B cell (primary cell): ENCODE measurements at places on chromosomes 12 and 14. TPM values are rescaled to one million over a fixed set of nuclear protein-coding genes. Genes with fewer than 3 reads are reported as not detected.

KCNC2 gene
- not detected in 2 replicates for polyA plus RNA-seq

STAC3 gene
- 4.5 and 4.9 TPM in 2 replicates for polyA plus RNA-seq

FCF1 gene
- polyA plus RNA-seq = 21.1 and 29.5 TPM in 2 replicates

OAS3 gene
- polyA plus RNA-seq = 8.5 and 16.5 TPM in 2 replicates

TSPAN11 gene
- not detected in 2 replicates for polyA plus RNA-seq

EML1 gene
- not detected in 2 replicates for polyA plus RNA-seq

SRRM4 gene
- polyA plus RNA-seq = not detected in 2 replicates

NRXN3 gene
- polyA plus RNA-seq = not detected in 2 replicates

TMCC3 gene
- 4.5 TPM in 2 replicates for polyA plus RNA-seq

TESPA1 gene
- polyA plus RNA-seq = 8.4 and 9.5 TPM in 2 replicates

KRT6C gene
- not detected in 2 replicates for polyA plus RNA-seq

RNASE2 gene
- polyA plus RNA-seq = 0.54 TPM in 1 of 2 replicates, not detected in the other

IGF1 gene
- polyA plus RNA-seq = 0.10 and 0.21 TPM in 2 replicates

SLC38A6 gene
- polyA plus RNA-seq = 6.2 and 6.4 TPM in 2 replicates

RPGRIP1 gene
- 0.22 and 0.39 TPM in 2 replicates for polyA plus RNA-seq

LGR5 gene
- polyA plus RNA-seq = 0.06 TPM in 1 of 2 replicates, not detected in the other

SALL2 gene
- polyA plus RNA-seq = 0.20 and 0.39 TPM in 2 replicates

FOXG1 gene
- polyA plus RNA-seq = not detected in 2 replicates

SLC35F4 gene
- polyA plus RNA-seq = not detected in 2 replicates

CD4 gene
- polyA plus RNA-seq = 2.1 and 2.2 TPM in 2 replicates

KLRC4 gene
- polyA plus RNA-seq = not detected in 2 replicates

ERH gene
- polyA plus RNA-seq = 29.3 and 56.3 TPM in 2 replicates

NXPH4 gene
- polyA plus RNA-seq = 3.5 and 5.6 TPM in 2 replicates

EIF2S3B gene
- 0.45 and 0.56 TPM in 2 replicates for polyA plus RNA-seq

PSMA3 gene
- polyA plus RNA-seq = 57.3 and 77.1 TPM in 2 replicates

SMIM10L1 gene
- polyA plus RNA-seq = 3.6 and 4.2 TPM in 2 replicates

KRT77 gene
- not detected in 2 replicates for polyA plus RNA-seq

TMEM253 gene
- polyA plus RNA-seq = not detected in 2 replicates

KLRD1 gene
- 0.22 and 0.55 TPM in 2 replicates for polyA plus RNA-seq

KLHL42 gene
- 9.5 and 11.5 TPM in 2 replicates for polyA plus RNA-seq

TMEM63C gene
- polyA plus RNA-seq = 0.59 and 0.63 TPM in 2 replicates
